ENCODE measurements at places on chromosomes 3 and 15.
A peak's percentile ranks its signal among the peaks of the same experiment; 100 is the strongest.

DNA sequence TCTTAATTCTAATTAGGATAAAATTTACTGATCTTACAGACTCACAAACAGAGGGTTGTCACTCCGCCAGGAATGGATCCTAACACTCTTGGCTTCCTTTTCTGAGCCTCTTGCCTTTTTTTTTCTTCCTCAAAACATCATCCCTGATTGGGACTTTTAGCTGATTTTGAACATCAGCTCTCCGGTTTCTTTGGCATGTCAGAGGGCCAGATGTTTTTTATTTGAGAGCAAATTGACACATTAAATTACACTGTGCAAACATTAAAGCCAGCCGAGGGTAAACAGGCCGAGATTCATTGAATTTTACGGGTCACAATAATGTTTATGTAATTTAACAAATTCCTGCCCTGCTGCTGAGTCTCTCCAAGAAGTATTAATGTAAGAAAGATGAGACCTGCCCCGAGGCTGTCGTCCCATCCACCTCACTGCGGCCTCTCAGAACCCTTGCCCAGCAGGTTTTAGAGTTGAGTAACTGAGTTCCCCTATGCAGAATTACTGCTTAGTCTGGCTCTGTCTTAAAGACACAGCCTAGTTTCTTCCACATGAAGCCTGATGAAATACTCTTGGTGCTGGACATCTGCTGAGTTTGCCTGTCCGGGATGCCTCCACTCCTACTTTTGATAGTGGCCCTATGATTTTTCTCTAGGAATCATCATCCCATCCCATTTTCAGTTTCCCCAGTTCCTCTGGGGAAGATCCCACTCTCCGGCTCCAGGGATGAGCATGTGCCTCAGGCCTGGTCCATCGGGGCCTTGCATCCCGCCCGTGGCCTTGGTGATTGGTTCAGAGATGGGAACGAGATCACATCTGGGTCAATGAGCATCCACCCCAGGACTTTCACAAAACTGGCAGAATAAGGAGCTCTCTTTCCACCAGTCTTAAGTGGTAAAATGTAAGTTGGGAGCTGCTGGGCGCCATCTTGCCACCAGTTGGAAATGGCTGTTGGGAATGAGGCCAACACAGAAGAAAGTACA lies 226.6 kb upstream of the TLE3 start:
- DNase-seq, result no peak

- no peak for DNase-seq
These were observed 80.7 kb upstream of the PCSK6 start for GRCh38 chr15:101570241-101570640.

- DNase-seq, result no peak
These were observed 128.6 kb downstream of the DUT start for GRCh38 chr15:48459571-48460442.

- no peak for DNase-seq
These were observed 535.7 kb downstream of the AGBL1 start for GRCh38 chr15:86615411-86615810.

DNA sequence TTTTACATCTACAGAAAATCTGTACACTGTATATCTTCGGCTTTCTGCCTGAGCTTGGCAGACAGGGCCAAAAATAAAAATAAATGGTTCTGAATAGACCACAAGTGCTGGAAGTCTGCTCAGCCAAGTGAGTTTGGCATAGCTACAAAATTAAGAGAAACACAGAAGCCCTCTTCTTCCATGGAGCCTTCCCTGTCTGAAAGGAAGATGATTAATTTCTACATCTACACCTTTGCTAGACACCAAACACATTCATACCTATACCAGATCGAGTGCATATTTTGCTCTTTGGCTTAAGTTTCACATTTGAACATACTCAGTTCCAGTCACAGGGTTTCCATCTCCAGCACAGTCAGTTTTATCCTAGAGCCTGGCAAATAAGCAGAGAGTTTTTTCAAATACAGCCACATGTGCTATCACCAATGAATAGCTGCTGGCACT lies 224.6 kb downstream of the GREM1 start:
- DNase-seq, result no peak

GRCh38 chr3:175951047-175951694 lies 1092.0 kb downstream of the NAALADL2 start:
- no peak for DNase-seq

- DNase-seq, result no peak
These were observed 68.1 kb upstream of the ABI3BP start for GRCh38 chr3:101061312-101061711.

GRCh38 chr3:126982126-126982470 lies 817 bp upstream of the PLXNA1 start:
- peak; percentile 70 for DNase-seq

DNA sequence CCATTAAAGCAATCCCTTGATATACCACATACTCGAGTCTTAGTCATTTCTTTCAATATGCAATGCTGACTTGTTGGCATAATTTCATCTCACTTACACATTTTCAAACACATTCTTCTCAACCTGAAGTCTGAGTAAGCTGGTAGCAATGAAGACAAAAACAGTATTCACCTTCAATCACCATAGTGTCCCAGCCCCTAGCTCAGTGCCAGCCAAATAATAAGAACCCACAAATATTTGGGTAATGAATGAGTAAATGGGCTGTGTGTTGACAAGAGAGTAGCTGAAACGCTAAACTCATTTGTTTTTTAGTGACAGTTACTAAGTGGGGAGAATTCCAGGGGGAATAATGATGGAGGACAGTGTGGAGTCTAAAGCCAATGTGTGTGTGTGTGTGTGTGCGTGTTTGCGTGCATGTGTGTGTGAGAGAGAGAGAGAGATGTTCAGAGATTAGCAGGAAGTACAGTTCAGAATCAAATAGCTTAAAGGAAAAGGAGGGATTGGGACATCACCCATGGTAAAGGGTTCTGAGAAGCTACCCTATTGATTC lies 165.7 kb downstream of the GAP43 start:
- no peak for DNase-seq

- no peak for DNase-seq
These were observed 51.0 kb upstream of the RAP2B start for GRCh38 chr3:153111016-153111415.

DNA sequence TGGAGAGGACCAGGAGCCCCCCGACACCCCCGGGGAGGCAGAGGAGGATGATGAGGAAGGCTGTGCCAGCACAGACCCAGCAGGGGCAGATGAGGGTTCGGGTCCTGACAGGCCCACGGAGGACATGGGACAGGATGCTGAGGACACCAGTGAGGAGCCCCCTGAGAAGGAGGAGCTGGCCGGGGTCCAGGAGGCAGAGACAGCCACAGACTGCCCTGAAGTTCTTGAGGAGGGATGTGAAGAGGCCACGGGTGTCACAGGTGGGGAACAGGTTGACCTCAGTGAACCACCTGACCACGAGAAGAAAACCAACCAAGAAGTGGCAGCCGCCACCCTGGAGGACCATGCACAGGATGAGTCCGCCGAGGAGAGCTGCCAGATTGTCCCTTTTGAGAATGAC lies 909 bp downstream of the FGD5 start:
- no peak for DNase-seq

- no peak for DNase-seq
These were observed 76.9 kb upstream of the FRMD4B start for GRCh38 chr3:69462826-69463100.

GRCh38 chr3:180252683-180253082 lies 215.9 kb upstream of the PEX5L start:
- no peak for DNase-seq

GRCh38 chr3:107884719-107885460 lies 205.9 kb downstream of the CD47 start:
- DNase-seq, result no peak

- DNase-seq, result no peak
These were observed 54.7 kb downstream of the CLDN11 start for GRCh38 chr3:170473358-170473757.

- DNase-seq, result no peak
These were observed 141.2 kb downstream of the SERPINI1 start for GRCh38 chr3:167876620-167877281.

Data from CD4-positive, alpha-beta T cell treated with Interleukin-2 at 100 ng/mL for 4 hours (primary cell).